Sigmoid colon (tissue), 7 donors: ENCODE measurements at places on chromosomes 12 and 14. TPM values are rescaled to one million over a fixed set of nuclear protein-coding genes. Genes with fewer than 3 reads are reported as not detected.

The TAS2R9 gene
- not detected for polyA plus RNA-seq

The CDKN3 gene
- polyA plus RNA-seq: 26.8 TPM

The DNAH10 gene
- not detected for polyA plus RNA-seq

The BHLHE41 gene
- polyA plus RNA-seq: 12.6 TPM

The ANKS1B gene
- 1.2 TPM for polyA plus RNA-seq

The SIX1 gene
- not detected for polyA plus RNA-seq

The ADAM20 gene
- polyA plus RNA-seq: not detected

The KRT83 gene
- polyA plus RNA-seq: not detected

The CCDC197 gene
- not detected for polyA plus RNA-seq

The ISM2 gene
- polyA plus RNA-seq: not detected
